ENCODE measurements at places on chromosomes 3 and 15.

- no peak for DNase-seq
Observed at GRCh38 chr3:85475346-85475745, 516.6 kb downstream of the CADM2 start.

DNA sequence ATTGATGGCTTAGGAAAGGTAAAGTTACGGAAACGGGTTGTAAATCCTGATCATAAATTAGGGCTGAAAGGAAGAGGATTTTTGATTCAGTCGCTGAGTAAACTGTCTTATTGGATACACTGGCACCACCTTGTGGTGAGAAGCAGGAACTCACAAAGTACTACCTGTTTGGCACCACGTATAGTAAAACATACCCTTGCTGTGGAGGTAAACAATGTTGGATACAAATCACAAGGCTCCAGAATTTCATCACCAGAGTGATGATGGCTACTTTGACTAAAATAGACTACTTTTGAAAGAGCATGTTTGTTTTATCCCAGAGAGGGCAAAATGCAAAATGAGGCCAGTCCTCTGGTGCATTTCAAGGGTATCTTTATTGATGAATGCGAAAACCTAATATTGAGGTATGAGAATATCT lies 216.9 kb downstream of the IGSF11 start:
- no peak for DNase-seq

- no peak for DNase-seq
Observed at GRCh38 chr3:194549853-194550252, 63.1 kb upstream of the ATP13A3 start.

GRCh38 chr3:168796339-168796738 lies 700.6 kb upstream of the GOLIM4 start:
- DNase-seq, result no peak

GRCh38 chr3:107581230-107581629 lies 58.5 kb downstream of the BBX start:
- no peak for DNase-seq

DNA sequence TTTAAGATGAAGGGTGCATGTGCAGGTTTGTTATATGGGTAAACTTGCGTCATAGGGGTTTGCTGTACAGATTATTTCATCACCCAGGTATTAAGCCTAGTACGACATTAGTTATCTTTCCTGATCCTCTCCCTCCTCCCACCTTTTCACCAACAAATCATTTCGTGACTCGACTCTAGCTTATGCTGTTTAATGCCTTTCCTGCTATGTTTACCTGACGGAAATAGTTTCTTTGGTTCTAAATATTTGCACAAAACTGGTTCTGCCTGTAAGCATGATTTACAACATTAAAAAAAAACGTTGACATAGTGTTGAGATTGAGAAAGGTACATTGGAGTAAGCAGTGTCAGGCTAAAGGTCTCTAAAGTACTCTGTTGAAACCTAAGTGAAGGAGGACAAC lies 2.4 kb downstream of the GNL3 start:
- no peak for DNase-seq

DNA sequence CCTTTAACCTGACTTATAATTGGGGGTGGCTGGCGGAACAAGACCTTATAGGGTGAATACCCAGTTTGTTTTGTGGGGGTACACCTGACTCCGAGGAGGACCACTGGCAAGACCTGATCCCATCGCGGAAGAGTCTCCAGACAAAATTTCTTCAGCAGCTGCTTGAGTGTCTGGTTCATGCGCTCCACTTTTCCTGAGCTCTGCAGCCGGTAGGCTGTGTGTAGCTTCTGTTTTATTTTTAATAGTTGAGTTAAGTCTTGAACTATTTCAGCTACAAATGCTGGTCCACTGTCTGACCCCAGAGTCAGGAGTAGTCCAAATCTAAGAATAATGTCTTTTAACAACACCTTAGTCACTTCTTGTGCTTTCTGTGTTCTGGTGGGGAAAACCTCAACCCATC lies 21.2 kb upstream of the NOX5 start:
- DNase-seq, result no peak

DNA sequence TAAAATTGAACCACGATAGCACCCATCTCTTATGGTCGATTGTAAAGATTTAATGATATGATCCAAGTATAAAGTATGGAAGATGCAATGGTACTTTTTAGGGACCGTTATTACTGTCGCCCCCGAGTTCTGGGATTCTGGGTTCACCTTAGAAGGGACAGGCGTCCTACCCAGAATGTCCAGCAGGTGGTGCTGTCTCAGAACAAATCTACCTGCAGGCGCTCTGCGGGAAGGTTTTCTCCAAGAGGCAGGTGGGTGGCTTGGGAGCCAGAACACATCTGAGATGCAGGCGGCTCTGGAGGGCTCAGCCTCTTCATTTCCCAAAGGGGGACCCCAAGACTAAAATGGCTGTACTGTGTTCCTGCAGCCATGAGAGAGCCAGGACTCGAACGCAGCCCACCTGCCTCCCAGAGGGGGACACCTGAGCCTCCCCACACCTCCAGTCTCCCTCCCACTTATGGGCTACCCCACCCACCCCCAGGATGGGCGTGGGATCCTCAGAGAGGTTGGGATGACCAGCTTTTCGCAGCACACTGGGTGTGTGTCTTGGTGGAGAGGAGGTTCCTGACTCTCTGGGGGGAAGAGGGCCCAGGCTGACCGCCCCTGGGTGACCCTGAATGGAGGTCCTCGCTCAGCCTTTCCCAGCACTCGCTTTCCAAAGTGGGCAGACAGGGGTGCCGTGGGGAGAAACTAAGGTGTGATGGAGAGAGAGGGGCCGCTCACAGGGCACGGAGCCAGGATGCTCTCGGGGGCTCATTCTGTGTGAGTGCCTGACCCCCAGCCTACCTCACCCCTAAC lies 28.1 kb upstream of the CORO2B start:
- peak; percentile 68 for DNase-seq

DNA sequence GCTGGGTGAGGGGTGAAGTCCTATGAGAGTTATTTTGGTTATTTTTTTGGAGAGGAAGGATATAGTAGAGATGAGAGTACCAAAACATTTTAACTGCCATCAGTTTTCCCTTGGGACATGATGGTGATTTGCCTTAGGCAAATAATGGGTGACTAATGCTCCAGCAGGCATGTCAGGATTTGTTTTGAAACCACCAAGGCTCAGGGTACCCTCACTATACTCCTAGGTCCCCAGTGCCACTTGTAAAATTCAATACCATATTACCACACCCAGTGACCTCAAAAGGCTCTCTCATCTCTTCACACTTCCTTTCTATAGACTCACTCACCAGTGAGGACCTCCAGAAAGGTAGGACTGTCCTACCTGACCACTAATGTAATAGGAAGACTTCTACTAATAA lies 83.6 kb downstream of the WDR72 start:
- DNase-seq, result no peak

DNA sequence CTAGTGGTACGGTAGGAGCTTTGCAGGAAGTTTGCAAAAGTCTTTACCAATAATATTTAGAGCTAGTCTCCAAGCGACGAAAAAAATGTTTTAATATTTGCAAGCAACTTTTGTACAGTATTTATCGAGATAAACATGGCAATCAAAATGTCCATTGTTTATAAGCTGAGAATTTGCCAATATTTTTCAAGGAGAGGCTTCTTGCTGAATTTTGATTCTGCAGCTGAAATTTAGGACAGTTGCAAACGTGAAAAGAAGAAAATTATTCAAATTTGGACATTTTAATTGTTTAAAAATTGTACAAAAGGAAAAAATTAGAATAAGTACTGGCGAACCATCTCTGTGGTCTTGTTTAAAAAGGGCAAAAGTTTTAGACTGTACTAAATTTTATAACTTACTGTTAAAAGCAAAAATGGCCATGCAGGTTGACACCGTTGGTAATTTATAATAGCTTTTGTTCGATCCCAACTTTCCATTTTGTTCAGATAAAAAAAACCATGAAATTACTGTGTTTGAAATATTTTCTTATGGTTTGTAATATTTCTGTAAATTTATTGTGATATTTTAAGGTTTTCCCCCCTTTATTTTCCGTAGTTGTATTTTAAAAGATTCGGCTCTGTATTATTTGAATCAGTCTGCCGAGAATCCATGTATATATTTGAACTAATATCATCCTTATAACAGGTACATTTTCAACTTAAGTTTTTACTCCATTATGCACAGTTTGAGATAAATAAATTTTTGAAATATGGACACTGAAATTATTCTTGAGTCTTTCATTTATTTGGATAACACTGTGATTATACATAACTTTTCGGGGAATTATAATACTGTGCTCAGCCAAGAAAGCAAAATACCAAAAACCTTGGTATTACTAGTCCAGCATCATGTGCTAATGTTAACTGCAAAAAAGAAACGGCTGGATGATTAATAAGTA lies 2.2 kb downstream of the SOX2 start:
- no peak for DNase-seq

DNA sequence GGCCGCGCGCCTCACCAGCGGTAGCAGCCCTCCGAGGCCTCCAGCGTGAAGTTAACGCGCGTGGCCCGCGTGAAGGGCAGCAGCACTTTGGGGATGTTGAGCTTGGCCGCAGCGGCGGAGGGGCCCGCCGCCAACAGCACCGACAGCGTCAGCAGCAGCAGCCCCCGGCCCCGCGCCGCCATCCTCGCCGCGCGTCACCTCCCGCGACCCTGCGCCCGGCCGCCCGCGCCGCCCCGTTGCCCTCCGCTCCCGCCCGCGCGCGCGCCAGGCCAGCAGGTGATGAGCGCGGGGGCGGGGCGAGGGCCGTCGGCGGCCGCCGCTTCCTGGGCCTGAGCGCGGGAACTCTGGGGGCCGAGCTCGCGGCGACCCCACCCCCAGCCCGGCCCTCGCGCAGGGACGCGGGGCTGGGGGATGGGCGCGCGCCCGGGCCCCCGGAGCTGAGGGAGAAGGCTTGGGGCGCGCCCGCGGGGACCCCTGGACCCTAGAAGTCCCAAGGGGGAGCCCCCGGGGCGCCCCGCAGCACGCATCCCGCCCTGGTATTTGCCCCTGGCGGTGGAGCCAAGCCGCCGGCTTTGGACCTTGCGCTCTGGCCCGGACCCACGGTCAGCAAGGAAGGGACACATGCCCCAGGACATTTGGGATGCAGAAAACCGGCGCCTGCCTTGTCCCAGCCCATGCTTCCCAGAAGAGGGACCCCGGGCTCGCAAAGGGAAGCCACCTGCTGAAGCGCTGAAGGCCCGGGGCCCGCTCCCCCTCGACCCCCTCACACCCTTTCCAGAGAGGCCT lies at the start of gene NUP210:
Gene NUP210 (minus strand): TSS at position 278 of the 786 bp plus-strand sequence. CDS start 96 bp downstream, at position 182.
- peak; percentile 57 for DNase-seq

DNA sequence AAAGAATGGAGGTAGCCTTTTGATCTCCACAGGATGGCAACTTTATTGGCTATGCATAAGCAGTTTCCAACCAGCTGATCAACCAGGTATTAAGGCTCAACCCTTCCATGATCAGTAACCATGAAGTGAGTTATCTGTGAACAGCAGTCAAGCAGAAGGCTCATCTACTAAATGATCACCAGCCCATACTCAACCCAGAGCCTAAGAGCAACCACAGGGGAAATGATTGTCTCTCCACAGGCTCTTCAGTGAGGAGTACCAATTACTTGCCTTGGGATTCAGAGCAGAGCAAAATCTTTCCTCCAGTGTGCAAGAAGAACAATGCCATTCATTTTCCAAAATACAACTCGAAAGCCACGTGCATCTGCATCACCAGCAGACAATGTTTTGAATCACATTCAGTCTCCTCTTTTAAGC lies 754.8 kb downstream of the ROBO1 start:
- no peak for DNase-seq

- no peak for DNase-seq
Observed at GRCh38 chr15:80550908-80551260, 144.2 kb upstream of the ABHD17C start.

- DNase-seq, result no peak
Observed at GRCh38 chr3:65246561-65246960, 558.8 kb upstream of the ADAMTS9 start.

GRCh38 chr3:53193466-53194209 lies 32.6 kb downstream of the PRKCD start:
- no peak for DNase-seq

GRCh38 chr3:72836923-72837322 lies 11.3 kb downstream of the SHQ1 start:
- no peak for DNase-seq
